ENCODE measurements at places on chromosomes 7 and 10.

DNA sequence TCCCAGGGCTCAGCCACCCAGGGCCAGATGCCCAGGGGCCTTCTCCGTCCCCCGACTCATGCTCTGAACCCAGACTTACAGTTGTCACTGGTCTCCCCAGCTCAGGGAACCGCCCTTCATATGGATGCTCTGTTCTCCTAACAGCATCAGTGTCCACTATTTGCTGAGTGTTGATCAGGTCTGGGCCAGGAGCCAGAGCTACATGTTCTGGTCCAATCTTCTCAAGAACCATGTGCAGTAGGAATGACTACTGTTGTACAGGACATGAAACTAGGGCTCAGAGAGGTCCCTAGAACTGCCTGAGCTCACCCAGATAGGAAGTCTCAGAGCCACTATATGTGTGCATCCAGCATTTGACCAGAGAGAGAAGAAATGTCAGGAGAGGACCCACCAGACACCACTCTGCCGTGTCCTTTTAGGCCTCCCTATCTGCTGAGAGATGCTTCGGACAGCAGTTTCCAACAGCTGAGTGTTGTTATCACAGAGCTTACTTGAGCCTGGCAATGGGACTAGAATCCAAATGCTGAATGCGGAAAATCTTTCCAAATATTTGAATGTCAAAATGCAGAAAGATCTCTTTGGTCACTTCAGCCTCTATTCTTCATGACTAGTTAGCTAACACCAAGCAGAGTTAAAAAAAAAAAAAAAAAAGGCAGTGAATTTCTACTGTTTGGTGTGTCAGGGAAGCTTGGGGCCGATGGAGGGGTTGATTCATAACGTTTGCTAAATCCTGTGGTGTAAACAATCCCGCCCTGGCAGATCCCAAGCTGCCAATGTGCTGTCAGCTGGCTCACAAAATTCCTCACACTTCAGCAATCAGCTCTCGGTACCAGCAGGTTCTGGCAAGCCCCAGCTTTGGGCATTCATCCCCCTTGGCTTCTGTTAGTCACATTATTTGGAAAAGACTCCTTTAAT is 246.1 kb downstream of the TNS3 start:
- DNase-seq: no peak

DNA sequence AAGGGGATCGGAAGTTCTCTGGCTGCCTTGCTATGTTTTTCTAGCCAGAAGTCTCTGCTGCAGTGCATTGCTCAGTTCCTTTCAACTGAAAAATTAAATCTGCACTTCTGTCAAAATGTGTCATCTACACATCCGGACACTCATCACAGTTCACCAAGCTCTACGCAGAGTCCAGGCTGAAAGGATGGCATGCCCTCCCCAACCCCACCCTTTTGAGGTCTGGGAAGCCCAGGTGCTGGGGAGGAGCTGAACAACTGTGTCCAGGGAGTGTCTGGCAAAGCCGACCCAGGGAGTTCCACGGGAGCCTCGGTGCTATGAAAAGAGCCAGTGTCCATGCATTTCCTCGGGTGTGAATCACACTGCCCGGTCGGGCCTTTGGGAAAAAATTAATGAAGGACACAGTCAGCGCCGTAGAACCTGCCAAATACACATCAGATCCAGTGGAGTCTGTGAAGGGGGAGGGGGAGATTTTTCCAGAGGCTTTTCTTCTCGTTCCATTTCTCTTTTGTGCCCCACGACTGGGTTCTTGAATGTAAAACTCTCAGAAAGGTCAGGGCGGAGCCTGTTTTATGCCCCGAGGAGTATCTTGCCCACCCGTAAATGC is 757 bp upstream of the PALS2 start:
- DNase-seq: no peak

DNA sequence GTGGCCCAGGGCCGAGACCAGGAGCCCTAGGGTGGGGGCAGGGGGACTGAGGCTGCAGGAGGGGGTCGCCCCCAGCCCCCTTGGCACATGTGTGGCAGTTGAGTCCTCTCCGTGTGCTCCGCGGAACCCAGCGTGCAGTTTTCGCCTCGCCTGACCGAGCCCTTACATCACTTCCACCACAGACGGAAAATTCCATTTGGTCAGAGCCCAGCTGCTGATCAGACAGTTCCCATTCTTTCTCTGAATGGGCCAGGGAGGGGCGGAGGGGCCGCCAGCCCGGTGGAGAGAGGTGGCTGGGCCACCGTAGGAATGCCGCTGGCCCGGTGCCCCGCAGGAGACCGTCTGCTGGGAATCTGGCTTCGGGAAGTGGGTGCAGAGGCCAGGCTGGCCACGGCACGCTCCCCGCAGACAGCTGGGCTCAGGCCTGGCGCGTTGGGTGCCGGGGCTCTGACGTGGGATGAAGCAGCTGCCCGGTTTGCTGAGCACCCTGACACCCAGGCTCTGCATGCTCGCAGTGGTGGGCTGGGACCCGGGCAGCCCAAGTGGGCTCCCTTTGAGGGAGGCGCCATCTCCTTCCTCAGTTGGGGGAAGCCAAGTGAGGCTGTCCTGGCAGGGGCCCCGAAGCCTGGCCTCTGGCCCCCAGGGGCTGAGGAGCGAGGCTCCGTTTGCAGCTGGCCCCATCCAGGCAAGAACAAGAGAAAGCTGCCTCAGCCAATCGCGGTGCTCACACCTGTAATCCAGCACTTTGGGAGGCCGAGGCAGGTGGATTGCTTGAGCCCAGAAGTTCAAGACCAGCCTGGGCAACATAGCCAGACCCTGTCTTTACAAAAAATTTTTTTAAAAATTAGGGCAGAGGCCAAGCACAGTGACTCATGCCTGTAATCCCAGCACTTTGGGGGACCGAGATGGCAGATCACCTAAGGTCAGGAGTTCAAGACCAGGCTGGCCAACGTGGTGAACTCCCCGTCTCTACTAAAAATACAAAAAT is 9.9 kb downstream of the TTYH3 start:
- no peak for DNase-seq

GRCh38 chr7:70346844-70347462 is 748.7 kb downstream of the AUTS2 start:
- no peak for DNase-seq

DNA sequence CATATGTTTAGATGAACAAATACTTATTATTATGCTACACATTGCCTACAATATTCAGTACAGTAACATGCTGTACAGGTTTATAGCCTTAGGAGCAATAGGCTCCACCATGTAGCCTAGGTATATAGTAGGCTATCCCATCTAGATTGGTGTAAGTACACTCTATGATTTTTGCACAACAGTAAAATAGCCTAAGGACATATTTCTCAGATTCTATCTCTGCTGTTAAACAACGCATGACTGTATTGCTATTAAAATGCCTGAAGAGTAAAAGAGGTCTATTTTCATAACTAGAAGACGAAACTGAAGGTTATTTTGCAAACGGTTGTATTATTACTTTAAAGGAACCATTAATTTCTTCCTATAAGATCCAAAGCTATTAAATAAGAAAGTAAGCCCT is 88.3 kb downstream of the SEMA3A start:
- DNase-seq: no peak

- DNase-seq: no peak
These were observed 225.0 kb upstream of the CELF2 start for GRCh38 chr10:10792681-10793080.

GRCh38 chr10:22367471-22367870 is 22.2 kb downstream of the SPAG6 start:
- no peak for DNase-seq

DNA sequence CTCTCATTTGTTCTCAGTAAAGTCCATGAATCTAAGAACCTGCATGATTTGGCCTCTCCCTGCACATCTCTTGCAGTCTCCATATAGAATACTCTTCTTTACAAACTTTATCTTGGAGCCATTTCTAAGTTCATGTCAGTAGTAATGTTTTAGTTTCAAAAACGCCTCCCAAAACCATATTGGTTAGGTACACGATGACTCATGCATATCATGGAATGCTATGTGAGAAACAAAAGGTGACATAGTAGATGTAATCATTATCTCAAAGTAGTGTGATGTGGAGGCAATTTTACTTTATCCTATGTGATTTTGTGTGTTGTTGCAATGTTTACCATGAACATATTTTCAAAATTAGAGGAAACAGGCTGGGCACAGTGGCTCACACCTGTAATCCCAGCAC is 520.7 kb downstream of the KCNMA1 start:
- no peak for DNase-seq

DNA sequence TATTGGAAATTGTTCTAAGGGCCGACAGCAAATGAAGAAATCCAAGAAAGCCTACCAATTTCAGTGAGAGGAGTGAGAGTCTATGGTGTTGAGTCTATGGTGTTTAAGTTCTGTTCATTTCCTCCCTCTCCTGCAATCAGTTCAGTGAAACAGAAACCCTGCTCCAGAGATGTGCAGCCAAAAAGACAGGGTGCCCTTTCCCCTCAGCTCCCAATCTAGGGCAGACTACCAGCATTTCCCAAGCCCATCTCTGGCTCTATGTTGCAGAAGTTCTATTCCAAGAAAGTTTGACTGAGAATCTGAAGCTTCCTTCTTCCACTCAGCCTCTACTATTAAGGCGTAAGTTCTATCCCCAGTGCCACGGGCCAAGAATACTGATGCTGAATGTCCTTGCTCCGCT is 18.5 kb upstream of the ALOX5 start:
- DNase-seq: no peak

DNA sequence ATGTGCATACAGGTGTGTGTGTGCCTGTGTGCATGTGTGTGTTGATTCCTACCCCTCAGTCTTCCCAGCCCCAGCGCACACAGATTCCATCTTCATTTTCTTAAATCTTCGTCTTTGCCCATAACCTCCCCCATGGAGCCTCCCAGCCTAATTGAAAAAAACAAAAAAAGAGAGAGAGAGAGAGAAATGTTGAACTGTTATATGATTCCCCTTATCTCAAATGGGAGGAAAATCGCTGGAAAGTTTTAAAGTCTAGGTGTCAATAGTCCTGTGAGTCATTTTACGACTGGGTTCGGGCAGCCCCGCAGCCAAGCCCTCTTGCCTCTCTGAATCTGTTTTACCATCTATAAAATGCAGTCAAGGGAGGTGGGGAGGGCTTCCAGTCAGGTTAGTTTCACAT is 60.9 kb downstream of the SPOCK2 start:
- no peak for DNase-seq

DNA sequence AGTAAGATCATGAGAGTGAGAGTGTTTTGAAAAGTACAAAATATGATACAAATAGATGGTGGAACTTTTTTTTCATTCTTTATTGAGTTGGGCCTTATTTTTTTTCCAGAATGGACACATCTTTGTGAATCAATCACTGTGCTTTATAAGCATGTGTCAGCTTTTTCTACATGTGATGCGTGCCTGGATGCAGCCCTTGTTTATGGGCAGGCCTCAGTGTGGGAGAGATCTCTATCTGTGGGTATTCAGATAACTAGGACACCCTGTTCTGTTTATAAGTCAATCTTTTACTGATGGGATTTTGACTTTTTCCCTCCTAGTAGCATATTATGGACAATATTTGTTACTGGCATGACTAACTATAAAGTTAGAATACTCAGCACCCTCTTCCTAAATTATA is 42.9 kb upstream of the IKZF1 start:
- DNase-seq: no peak

GRCh38 chr7:94055963-94056362 is 51.8 kb upstream of the BET1 start:
- no peak for DNase-seq

- DNase-seq: no peak
These were observed 100.2 kb upstream of the SORCS1 start for GRCh38 chr10:107264742-107265141.

GRCh38 chr7:29793507-29793906 is 12.8 kb upstream of the WIPF3 start:
- DNase-seq: no peak

DNA sequence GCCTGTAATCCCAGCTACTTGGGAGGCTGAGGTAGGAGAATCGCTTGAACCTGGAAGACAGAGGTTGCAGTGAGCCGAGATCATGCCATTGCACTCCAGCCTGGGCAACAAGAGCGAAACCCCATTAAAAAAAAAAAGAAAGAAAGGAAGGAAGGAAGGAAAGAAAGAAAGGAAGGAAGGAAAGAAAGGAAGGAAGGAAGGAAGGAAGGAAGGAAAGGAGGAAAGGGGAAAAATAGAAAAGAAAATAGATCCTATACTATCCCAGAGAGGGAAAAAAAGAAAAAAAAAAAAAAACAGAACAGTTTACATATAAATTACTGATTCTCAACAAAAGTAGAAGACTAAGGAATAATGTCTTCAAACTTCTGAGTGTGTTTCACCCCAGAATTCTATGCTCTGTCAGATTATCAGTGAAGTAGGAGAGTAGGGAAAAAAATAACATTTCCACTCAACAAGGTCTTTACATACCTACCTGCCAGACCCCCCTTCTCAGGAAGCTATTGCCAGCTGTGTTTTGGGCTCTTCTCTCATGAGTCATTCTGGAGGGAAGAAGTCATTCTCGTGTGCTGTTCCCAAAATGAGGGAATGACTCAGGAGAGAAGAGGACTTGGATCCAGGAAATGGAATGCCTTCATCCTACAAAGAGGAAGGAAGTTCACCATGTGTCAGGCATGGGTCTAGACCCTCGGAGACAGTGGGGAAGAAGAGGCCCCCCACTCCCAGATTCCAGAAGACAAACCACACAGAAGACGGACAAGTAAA is 20.9 kb downstream of the RGS10 start:
- no peak for DNase-seq

Measured in esophagus squamous epithelium (tissue), 5 donors.